AG10803 (cell line): ENCODE measurements at places on chromosomes 2 and 18.

- no peak for DNase-seq
Observed at GRCh38 chr2:168025487-168026202, 221.8 kb downstream of the STK39 start.

GRCh38 chr2:229141424-229142025 is 129.6 kb downstream of the PID1 start:
- peak; percentile 57 for DNase-seq

DNA sequence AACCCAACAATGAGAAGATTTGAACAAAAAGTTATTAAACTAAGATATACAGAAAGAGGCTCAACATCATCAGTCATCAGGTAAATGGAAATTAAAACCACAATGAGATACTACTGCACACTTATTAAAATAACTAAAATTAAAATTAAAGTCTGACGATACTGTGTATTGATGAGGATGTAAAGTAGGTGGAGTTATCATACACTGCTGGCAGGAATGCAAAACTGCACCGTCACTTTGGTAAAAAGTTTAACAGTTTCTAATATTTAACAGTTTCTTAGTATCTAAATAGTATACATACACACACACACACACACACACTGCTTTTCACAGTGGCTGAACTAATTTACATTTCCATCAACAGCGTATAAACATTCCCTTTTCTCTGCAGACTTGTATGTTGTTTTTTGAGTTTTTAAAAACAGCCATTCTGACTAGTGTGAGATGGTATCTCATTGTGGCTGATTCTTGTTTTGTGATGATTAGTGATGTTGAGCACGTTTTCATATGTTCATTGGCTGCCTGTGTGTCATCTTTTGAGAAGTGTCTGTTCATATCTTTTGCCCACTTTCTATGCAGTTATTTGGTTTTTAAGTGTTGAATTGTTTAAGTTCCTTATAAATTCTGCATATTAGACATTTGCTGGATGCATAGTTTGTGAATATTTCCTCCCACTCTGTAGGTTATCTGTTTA is 726.9 kb upstream of the CHAC2 start:
- no peak for DNase-seq

GRCh38 chr18:22848615-22849014 is 84.5 kb upstream of the RBBP8 start:
- peak; percentile 86 for DNase-seq

DNA sequence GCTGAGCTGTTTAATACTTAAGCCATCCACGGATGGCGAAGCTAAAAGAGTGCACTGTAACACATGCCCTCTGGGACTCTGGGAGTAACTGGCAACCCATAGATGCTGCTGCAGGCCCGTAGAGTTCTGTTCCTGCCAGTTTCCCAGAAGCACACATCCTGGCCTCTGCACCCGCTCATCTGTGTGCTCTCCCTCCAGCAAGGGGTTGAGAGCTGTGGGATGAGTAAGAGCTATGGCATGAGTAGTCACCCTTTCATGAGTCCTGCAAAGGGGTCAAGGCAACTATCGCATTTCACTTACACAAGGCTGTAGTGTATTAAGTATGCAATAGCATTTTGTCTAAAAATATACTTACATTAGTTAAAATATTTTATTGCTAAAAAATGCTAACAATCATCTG is 1341.8 kb upstream of the NXPH2 start:
- no peak for DNase-seq

GRCh38 chr2:42906557-42907411 is 114.4 kb upstream of the HAAO start:
- DNase-seq: peak; percentile 84

GRCh38 chr2:168632709-168633121 is 169.7 kb upstream of the NOSTRIN start:
- DNase-seq: peak; percentile 55

- no peak for DNase-seq
Observed at GRCh38 chr2:7866104-7866503, 815.8 kb upstream of the ID2 start.

- DNase-seq: no peak
Observed at GRCh38 chr2:152078662-152079061, 20.2 kb downstream of the CACNB4 start.

DNA sequence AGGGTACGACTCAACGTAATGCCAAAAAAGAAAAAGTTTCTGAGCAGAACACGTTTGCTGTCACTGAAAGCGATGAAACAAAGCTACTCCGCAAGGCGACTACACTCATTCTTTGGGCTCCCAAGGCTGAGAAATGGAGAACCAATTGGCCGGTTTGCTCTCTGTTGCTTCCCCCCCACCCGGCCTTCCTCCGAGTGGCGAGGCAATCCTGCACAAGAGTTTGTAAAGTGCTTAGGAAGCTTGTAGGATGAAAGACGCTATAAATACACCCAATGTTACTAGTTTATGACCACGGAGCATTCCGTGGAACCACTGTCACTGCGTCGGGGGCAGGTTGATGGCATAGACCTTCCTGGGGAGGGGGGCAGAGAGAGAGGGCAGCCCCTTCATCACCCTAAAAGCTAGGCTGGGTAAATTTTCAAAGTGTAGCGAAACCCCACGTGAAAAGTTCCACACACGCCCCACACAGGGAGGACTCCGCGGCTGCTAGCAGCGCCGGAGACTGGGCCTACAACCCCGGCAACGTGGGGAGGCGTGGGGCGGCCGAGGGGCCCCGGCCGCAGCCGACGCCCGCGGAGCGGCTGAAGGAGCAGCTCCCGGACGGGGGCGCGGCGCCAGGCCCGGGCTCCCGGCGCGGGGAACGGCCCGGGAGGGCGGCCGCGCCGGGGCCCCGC is 915 bp downstream of the CUL3 start:
- peak; percentile 38 for DNase-seq

DNA sequence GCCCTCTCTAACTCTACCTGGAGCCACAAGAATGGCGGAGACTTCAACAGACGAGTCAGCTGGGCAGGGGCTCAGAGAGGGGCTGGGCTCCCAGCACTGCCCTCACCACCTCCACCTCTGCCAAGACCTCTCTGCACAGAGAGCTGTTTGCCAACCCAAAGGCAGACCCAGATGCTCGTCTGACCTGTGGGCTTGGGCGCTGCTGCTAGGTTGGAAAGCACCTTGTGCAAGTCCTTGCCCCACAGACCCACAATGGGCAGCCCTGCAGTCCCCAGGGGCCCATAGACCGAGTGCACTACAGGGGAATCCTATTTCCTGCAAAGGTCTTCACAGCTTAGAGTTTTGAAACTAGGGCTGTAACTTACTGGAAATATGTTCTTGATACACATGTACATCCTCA is 13.3 kb downstream of the ACKR3 start:
- no peak for DNase-seq

GRCh38 chr18:44733069-44733753 is 52.5 kb downstream of the SETBP1 start:
- DNase-seq: peak; percentile 92

DNA sequence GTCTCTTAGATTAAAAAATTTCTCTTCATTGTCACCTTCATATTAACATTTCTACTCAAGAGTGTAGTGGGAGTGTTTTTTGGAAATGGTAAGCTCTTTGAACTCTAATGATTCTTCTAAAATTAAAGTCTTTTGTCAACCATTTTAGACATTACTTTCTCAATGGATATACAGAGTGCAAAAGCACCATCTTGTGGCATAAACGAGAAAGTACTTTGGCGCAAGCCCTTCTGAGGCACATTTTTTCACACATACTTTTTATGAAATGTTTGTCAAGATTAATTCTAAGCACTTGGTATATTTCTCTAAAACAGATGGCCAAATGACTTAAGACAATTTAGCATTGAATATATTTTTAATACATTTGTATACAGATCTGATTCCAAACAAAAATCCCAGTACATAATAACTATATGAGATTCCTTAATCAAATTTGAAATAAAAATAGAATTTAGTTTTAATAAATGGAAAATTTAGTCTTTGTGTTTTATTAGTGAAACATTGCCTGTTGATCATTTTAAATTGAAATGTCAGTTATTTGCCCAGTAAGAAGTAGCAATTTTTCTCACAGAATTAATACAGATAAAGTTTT is 63.3 kb upstream of the GALNT5 start:
- peak; percentile 74 for DNase-seq

DNA sequence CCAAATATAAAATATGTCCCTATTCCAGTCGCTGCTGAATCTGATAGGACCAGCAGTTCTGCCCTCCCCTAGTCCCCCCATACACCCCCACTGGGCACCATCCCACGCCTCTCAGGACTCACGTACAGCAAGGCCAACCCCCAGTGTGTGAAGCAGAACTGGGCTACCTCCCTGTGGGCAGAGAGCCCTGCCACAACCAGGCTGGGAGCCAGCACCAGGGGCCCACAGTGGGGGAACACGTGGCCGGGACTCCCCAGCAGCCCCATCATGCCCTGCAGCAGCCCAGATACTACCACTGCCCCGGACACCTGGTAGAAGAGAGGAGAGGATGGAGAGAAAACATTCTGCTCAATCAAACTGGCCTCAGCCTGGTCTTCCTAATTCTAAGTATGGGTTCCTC is 1.3 kb downstream of the SLC23A3 start:
- DNase-seq: no peak

DNA sequence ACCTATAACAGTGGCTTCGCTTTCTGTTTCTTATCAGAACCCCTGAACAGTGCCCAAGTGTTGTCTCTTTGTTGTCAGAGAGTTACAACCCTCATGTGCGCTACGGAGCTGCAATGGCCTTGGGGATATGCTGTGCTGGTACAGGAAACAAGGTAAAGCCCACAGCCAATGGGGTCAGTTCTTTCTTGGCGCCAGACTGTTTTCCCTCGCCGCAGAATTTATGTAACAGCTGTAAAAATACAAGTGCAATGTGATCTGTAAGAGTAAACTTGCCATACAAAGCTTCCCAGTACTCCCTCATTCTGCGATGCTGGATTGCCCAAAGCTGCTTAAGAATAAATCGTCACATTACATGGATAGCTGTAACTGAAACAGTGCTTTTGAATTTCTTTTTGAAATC is 13.9 kb upstream of the HTR2B start:
- no peak for DNase-seq

- DNase-seq: no peak
Observed at GRCh38 chr2:28638102-28638501, 113.5 kb upstream of the PPP1CB start.

- no peak for DNase-seq
Observed at GRCh38 chr2:148670773-148671172, 26.2 kb downstream of the EPC2 start.
